ENCODE measurements at places on chromosomes 16 and 17. TPM values are rescaled to one million over a fixed set of nuclear protein-coding genes. Genes with fewer than 3 reads are reported as not detected.
A peak's percentile ranks its signal among the peaks of the same experiment; 100 is the strongest.

MYO19 gene
- 159 TPM for total RNA-seq

TNFRSF13B gene
- not detected for total RNA-seq

FN3KRP gene
- total RNA-seq, result 43.7 TPM

KRTAP2-1 gene
- total RNA-seq, result not detected

CCL8 gene
- not detected for total RNA-seq

OR4D1 gene
- 0.10 TPM for total RNA-seq

MYH8 gene
- total RNA-seq, result not detected

CFAP52 gene
- total RNA-seq, result not detected

TBC1D26 gene
- not detected for total RNA-seq

DNA sequence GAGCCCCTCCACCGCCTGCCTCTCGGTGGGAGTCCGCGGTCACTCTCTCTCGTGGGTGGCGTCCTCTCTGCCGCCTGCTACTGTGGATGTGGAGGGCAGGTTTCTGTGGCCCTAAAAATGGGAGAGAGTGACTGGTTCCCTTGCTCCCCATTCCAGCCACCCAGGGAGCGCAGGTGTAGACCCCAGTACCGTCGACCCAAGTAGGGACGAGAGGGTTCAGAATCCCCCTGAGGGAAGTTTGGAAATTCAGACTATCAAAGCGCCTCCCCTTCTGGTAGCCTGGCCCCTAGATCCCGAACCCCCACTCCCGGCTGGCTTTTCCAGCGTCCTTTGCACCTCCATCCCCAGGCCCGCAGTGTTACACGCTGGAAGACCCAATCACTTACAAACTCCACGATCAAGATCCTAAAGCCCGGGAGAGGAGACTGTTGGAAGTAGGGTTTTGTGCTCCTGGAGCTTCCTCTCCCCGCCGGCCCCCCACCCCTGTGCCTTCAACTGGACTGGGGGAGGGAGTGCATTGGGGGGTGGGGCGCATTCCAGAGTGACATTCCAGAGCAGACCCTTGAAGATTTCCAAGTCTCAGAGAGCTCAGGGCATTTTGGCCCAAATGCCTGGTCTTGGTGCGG is 991 bp downstream of the GPRC5C start:
- H3K36me3 ChIP-seq, result no peaks in the 10 kb centered on the region
- H3K27me3 ChIP-seq, result peaks cover 53% of the 10 kb centered on the region
- no peak overlapping the region for H3K27ac ChIP-seq
- DNase-seq, result no peak
- no peak overlapping the region for H3K4me3 ChIP-seq
- no peaks in the 10 kb centered on the region for H3K4me1 ChIP-seq

GRCh38 chr17:75325827-75326225 is 36.6 kb upstream of the SLC25A19 start:
- no peaks in the 10 kb centered on the region for H3K27me3 ChIP-seq
- H3K27ac ChIP-seq, result peak overlapping the region; percentile 67
- no peak overlapping the region for H3K4me3 ChIP-seq
- H3K36me3 ChIP-seq, result peaks cover 24% of the 10 kb centered on the region

DNA sequence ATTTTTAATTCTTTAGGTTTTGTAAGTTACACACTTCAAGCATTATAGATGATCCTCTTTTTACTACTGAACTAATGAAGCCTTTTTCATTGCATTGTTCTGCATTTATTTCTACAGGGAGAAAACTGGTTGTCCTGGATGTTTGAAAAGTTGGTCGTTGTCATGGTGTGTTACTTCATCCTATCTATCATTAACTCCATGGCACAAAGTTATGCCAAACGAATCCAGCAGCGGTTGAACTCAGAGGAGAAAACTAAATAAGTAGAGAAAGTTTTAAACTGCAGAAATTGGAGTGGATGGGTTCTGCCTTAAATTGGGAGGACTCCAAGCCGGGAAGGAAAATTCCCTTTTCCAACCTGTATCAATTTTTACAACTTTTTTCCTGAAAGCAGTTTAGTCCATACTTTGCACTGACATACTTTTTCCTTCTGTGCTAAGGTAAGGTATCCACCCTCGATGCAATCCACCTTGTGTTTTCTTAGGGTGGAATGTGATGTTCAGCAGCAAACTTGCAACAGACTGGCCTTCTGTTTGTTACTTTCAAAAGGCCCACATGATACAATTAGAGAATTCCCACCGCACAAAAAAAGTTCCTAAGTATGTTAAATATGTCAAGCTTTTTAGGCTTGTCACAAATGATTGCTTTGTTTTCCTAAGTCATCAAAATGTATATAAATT is 53.0 kb downstream of the TUBD1 start:
- peaks cover 2% of the 10 kb centered on the region for H3K27me3 ChIP-seq
- H3K4me1 ChIP-seq, result peaks cover 31% of the 10 kb centered on the region
- peak overlapping the region; percentile 96 for H3K4me3 ChIP-seq
- H3K27ac ChIP-seq, result peak overlapping the region; percentile 99
- no peak for DNase-seq

GRCh38 chr16:77805398-77805797 is 17.0 kb downstream of the VAT1L start:
- H3K27ac ChIP-seq, result no peak overlapping the region
- DNase-seq, result no peak

GRCh38 chr17:38762231-38762630 is 9.7 kb downstream of the PSMB3 start:
- no peak overlapping the region for H3K27ac ChIP-seq
- H3K4me3 ChIP-seq, result no peak overlapping the region
- no peak for DNase-seq
- H3K36me3 ChIP-seq, result peaks cover 59% of the 10 kb centered on the region
- H3K4me1 ChIP-seq, result peaks cover 20% of the 10 kb centered on the region

DNA sequence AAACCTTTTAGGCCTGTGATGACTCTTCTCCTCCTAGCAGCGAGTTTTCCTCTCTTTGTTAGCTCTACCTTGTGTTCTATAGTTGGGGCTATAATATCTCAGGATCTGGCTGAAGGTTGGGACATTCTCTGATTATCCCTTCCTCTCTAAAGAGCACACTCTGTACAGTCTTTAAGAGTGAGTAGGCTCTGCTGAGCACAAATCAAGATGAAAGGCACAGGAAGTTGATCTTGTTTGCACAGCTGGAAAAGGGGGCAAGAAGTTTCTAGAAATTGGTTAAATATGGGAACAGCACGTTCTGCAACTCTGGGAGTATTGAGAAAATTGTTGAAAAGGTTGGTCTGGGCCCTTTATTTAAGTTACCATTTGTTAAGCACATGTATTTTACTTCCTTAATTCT is 240.9 kb downstream of the CDH11 start:
- no peak overlapping the region for H3K4me3 ChIP-seq
- no peaks in the 10 kb centered on the region for H3K4me1 ChIP-seq
- no peaks in the 10 kb centered on the region for H3K27me3 ChIP-seq
- H3K27ac ChIP-seq, result no peak overlapping the region
- H3K36me3 ChIP-seq, result no peaks in the 10 kb centered on the region

DNA sequence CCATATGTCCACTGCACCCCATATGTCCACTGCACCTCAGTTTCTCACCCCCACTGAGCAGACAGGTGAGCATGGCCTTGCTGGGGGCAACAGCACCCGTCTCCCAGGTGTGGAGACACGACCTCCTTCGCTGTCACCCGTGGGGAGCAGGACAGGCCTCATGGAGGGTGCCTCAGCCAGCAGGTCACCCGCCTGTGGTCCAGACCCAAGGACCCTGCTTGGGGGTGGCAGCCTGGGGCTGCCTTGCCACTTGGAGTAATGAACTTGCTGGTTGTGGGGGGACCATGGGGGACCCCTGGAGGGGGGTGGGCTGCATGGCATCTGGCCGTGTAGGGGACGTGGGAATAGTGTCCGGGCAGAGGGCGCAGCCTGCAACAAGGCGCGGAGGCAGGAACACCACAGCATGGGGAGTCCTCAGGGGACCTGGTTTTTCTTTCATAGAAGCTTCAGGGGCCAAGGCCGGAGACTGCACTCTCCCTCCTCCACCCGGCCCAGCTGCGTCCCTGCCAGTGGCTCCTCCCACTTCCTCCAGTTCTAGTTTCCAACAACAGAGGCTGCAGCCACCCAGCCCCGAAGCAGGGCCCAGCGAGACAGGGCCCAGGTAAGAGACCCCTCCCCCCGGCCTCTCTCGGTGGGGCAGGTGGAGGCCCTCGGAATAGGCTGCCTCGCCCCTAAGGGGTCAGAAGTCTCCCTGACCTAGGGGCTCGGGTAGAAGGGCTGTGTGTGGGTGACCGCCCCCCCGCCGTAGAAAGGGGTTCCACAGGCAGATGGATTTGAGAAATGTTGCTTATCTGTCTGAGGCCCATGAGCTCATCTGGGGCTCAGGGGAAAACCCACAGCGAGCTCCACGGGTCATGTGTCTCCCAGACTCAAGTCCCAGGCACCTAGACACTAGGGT is at the start of gene NHLRC4:
NHLRC4 (plus strand) TSS at position 531 of the 898 bp plus-strand sequence. CDS start 1,043 bp downstream, outside the sequence.
- H3K36me3 ChIP-seq, result no peaks in the 10 kb centered on the region
- peak within 1 kb of the TSS; percentile 64 for H3K4me3 ChIP-seq
- H3K27ac ChIP-seq, result peak within 1 kb of the TSS; percentile 83
- peak; percentile 58 for DNase-seq
- peaks cover 29% of the 10 kb centered on the region for H3K4me1 ChIP-seq
- H3K27me3 ChIP-seq, result peaks cover 4% of the 10 kb centered on the region

GRCh38 chr16:53090286-53090590 is 35.4 kb downstream of the CHD9 start:
- no peak overlapping the region for H3K27ac ChIP-seq
- peaks cover 37% of the 10 kb centered on the region for H3K4me1 ChIP-seq
- peaks cover 1% of the 10 kb centered on the region for H3K27me3 ChIP-seq

DNA sequence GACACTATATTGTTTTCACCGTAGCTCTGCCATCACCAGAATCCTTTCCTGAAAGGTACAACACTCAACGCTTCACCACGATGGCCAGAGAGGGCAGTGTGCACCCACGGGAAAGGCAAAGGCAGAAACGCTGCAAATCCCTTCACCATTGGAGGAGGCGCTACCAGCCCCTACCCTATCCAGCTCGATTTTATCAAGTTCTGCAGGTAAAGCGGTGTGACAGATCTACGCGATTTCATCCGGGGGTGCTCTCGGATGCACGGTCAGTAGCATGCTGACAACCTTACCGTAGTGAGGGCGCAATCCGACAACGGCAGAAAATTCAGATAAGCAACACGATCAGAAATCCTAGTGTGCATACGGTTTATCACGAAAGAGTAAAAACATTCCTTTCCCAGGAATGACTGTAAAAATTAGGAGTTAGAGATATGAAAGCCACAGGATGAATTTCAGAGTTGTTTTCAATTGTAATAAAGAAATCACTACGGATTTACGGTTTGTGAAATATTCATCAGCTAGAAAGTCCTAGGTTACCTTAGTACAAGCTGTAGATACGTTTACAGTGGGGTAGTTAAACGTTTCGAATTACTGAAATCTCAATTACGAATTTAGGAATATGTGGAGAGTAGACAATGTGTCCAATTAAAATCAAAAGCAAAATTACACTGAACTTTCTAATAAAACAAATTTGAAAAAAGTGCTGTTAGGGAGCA is 1.8 kb downstream of the NETO2 start:
- peak; percentile 79 for DNase-seq
- H3K4me3 ChIP-seq, result peak overlapping the region; percentile 90
- H3K27ac ChIP-seq, result peak overlapping the region; percentile 53
- peaks cover 16% of the 10 kb centered on the region for H3K27me3 ChIP-seq
- H3K4me1 ChIP-seq, result peaks cover 50% of the 10 kb centered on the region

- H3K27ac ChIP-seq, result no peak overlapping the region
- peaks cover 10% of the 10 kb centered on the region for H3K36me3 ChIP-seq
- no peak overlapping the region for H3K4me3 ChIP-seq
- no peaks in the 10 kb centered on the region for H3K27me3 ChIP-seq
- no peak for DNase-seq
Measured at GRCh38 chr17:57644326-57644725, 100.8 kb downstream of the CCDC182 start.

GRCh38 chr17:17535957-17536356 is 39.8 kb upstream of the RASD1 start:
- H3K27ac ChIP-seq, result no peak overlapping the region
- DNase-seq, result no peak
- H3K4me3 ChIP-seq, result no peak overlapping the region
- H3K27me3 ChIP-seq, result no peaks in the 10 kb centered on the region
- no peaks in the 10 kb centered on the region for H3K36me3 ChIP-seq
- H3K4me1 ChIP-seq, result no peaks in the 10 kb centered on the region

DNA sequence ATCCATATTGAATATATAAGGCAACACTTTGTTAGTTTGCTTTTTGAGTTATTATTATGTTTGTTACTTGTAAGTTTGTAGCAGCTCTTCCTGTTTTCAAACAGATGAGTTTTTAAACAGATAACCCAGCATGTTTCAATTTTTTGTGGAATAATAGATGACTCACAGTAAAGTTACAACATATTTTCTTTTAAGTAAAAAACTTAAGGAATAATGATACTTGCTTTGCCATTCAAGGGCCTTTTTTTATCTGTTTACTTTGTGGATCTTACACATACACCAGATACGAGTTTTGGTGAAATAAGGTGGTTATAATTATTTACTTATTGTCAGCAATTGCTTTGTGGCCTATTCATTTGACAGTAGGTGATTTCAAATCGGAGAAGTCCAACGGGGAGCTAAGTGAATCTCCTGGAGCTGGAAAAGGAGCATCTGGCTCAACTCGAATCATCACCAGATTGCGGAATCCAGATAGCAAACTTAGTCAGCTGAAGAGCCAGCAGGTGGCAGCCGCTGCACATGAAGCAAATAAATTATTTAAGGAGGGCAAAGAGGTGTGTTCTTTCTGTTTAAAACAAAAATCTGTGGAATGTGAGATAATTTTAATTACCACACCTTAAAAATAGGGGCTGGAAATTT is 66.3 kb downstream of the BPTF start:
- no peaks in the 10 kb centered on the region for H3K27me3 ChIP-seq
- no peak for DNase-seq
- peaks cover 34% of the 10 kb centered on the region for H3K36me3 ChIP-seq
- no peak overlapping the region for H3K4me3 ChIP-seq

GRCh38 chr17:34045990-34046389 is 209.1 kb upstream of the CCL2 start:
- DNase-seq, result no peak
- no peaks in the 10 kb centered on the region for H3K36me3 ChIP-seq
- H3K27me3 ChIP-seq, result peaks cover 2% of the 10 kb centered on the region
- H3K4me3 ChIP-seq, result no peak overlapping the region

- peak within 1 kb of the TSS; percentile 53 for H3K4me3 ChIP-seq
- no peaks in the 10 kb centered on the region for H3K36me3 ChIP-seq
- H3K4me1 ChIP-seq, result no peaks in the 10 kb centered on the region
- no peak within 1 kb of the TSS for H3K27ac ChIP-seq
Measured at GRCh38 chr17:75587675-75588595, at the start of gene MYO15B. TSS of gene MYO15B (plus strand) at chr17:75587800. CDS start at chr17:75588058, 258 bp downstream.
